SK-MEL-5 (cell line): ENCODE measurements at places on chromosomes 3 and 15.

DNA sequence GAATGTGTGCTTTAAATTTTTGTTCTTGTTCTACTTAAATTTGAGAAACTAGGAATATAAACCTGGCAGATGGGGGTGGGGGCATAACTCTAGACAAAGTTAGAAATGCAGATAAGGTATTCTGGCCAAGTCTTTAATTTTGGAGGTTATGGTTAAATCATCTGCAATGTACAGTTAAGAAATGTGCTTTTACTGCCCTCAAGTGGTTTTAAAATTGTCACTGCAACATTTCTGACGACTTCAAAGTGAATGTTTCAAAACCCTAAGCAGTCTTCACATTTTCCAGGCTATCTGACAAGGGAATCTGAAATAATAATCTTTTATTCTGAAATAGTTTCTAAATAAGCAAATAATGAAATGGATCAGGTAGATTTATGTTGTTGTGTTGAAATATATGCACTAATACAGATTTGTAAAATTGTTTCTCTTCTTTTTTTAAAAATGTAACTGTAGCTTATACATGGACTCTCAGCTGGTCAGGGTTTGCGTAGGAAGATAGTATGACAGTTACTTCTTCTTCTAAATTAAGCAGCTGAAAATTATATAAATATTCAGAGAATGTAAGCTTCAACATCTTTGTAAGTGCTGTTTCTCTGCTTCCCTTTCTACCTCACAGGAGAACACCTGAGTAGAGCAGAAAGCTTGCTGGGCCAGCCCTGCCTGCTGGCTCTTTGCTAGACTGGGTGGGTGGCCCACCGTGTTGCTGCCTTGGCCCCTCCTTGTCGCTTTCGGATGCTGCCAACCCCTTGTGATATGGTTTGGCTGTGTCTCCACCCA is 45.0 kb downstream of the SUCNR1 start:
- peak; percentile 70 for DNase-seq

DNA sequence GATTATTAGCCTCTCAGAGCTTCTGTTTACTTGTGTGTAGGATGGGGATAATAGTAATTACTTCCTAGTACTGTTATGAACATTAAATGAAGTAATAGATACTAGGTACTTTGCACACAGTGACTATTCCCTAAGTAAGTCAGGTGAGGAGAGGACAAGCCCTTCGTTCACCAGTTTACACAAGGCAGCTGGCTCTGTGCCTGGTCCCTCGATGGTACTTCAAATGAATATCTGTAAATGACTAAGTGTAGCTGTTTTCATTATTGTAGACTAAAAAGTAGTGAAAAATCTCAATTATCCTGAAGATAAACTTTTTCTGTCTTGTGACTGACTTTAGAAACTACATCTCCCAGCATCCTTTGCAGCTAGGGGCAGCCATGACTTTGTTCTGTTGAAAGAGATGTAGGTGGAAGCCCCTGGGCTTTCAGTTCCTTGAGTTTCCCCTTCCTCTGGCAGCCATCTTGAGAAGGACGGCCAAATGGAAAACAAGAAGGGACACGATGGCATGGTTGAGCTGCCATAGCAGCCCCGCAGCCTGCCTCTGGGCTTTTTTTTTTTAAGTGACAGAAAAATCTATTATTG is 11.7 kb upstream of the WNT7A start:
- peak; percentile 43 for DNase-seq

DNA sequence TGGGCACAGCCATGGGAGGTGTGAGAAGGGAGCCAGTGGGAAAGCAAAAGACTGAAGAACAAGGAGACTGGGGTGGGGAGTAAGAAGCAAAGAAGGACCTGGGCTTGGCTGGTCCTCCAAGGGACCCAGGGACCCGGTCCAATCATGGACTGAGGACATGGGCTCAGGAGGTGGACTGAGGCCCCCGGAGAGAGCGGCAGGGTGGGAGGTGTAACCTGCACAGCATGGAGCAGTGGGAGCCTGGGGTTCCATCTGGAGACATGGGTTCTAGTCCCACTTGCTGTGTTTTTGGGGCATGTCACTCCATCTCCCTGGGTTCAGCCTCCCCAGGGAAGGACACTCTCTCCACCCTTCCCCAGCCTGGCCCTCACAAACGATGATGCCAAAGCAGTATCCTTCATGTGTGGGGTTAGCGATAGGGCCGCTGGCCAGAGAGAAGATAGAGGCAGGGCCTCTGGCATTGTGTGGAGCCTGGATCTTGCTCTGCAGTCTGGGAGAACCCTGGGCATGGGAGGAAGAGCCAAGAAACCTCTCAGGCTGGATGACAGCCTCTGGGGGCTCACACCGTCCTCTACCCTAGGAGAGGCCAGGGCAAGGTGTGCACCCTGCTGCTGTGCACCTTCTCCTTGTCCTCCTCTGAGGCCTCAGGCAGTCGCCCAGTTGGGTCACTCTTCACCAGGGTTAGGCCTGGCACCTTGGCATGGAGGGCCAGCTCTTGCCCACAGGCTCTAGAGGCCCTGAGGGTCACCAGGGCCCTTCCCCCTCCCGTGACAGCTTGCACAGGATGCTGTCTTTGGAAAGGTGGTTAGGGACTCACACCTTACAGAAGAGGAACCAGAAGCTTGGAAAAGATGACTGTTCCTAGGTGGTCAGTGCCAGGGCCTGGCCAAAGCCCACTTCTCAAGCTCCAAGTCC is 26.0 kb downstream of the FBXW12 start:
- DNase-seq = no peak

GRCh38 chr3:128734523-128735189 is 8.7 kb downstream of the RAB7A start:
- no peak for DNase-seq

DNA sequence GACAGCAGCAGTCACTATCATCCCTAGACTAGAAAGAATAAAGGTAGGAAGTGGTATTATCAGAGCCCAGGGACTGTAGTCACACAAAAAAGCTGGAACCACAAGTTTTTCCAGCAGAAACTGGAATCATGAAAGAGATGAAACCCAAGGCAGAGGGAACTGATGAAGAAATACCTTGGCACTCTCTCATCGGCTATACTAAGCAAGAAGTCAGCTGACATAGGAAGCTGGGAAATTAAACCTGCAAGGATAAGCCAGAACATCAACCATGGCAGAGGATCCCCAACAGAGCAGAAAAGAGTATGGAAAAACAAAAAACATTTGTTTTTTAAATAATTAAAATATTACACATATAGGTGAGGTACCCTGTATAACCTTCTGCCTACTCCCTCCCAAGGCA is 86.5 kb downstream of the AQR start:
- DNase-seq = no peak

GRCh38 chr3:55487381-55488241 is 505 bp upstream of the WNT5A start:
- DNase-seq = peak; percentile 55

DNA sequence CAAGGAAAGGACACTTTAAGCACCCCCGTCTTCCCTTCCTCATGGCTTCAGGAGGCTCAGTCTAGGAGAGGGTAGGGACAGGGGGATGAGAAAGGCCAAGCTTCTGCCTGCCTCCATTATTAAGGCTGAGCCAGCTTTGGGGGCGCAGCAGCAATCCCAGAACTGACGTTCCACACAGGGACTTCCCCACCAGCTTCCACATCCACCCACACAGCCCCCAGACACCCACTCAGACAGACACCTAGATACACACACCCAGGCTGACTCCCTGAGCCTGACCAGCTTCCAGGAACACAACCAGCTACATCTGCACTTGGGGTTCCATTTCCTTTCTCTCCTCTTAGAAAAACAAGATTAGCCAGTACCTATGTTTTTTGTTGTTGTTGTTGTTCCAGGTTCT is 4.7 kb downstream of the HCN4 start:
- DNase-seq = no peak

DNA sequence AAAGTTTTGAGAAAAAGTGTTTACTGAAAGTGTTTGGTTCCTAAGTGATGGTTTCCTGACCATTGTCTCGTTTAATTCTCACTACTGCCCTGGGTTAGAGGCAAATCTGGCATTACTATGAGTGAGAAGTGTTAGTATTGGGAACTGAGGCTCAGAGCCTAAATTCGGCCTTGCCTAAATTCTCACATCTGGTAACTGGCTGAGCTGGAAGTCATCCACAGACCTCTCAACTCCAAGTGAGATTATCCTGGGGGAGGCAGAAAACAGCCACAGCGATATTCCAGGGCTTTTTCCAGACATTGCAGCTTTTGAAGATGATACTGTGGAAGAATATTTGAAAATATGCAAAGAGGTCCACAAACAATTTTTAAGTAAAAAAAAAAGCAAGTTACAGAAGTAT is 85.1 kb upstream of the TRA2B start:
- no peak for DNase-seq

DNA sequence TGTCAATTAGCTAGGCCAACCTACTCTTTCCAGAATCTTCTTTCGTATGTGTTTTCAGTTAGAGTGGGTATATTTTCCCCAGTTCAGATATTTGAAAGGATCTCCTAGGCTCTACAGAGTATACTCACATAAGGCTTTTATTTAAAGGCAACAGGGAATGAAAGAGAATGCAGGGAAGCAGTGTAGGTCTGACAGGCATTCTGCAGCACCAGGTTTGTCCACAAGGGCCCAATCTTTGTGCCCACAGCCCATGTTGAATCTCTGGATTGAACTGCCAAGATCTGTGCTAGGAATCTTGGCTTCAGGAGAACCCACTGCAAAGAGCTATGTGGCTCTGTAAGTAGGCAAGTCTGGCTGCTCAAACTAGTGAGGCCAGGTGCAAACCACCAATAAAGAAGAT is 24.2 kb upstream of the GALNT15 start:
- DNase-seq = no peak

DNA sequence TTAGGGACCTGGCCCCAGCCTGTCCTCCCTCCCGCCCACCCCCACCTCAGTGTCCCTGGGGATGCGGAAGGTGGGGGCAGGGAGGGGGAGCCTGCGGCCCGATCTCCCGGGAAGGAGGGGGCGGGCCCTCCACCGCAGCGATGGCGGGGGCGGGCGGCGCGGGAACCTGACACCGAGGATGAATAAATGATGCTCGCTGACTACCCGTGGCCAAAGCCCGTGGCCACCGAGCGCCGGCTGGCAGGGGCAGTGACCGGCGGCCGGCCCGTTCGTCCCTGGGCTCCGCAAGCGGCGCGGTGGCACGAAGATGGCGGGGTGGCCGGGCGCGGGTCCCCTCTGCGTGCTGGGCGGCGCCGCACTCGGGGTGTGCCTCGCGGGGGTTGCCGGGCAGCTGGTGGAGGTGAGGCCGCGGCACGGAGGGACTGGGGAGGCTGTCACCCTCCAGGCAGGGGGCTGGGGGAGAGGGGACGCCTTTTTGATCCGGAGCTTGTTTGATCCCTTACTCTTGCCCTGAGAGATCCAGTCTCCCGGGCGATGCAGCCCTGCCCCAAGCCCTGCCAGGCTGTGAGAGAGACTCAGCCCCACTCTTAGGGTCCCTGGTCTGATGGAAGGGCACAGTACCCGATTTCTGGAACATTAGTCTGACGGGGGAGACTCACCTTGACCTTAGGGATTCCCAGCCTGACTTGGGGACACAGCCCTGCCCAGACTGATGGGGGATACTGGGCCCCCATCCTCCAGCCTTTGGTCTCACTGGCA is at the start of gene TMIE:
TMIE (plus strand) TSS at position 212 of the 759 bp plus-strand sequence; CDS start at position 308, 96 bp downstream.
- DNase-seq = no peak

DNA sequence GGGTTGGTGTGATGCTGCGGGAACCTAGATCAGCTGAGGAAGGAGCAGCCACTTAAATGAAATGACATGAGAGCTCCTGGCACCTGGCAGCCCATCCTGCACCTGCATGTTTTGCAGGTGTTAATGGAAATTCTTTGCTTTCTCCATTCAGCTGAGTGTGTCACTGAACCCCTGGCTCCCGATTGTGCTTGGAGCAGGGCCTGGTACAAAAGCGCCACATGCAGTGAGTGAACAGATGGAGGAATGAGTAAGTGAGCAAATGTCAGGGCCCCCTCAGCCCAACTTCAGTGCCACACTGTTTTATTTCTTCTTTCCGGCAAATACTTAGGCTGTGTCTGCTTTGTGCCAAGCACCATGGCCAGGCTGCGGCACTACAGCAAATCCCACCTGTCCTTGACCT is 132.2 kb downstream of the ASB7 start:
- no peak for DNase-seq

DNA sequence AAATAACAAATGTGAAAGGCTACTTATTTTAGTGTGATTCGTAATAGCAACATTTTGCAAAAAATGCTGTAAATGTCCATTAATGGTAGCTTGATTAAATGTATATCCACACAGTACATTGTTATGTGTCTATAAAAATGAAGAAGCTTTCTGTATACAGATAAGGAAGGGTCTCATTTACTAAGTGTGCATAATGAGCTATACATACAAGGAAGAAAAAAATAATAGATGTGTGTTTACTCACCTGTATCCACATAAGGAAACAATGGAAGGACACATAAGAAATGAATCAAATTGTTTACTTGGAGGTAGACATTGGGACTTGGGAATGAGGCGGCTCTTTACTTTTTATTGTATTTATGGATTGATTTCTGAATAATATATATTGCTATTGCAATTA is 34.9 kb downstream of the MED12L start:
- DNase-seq = no peak

- no peak for DNase-seq
These were observed 229.1 kb downstream of the EPHB1 start for GRCh38 chr3:135023996-135024658.

- DNase-seq = no peak
These were observed 83.6 kb downstream of the CHST2 start for GRCh38 chr3:143203142-143203541.

DNA sequence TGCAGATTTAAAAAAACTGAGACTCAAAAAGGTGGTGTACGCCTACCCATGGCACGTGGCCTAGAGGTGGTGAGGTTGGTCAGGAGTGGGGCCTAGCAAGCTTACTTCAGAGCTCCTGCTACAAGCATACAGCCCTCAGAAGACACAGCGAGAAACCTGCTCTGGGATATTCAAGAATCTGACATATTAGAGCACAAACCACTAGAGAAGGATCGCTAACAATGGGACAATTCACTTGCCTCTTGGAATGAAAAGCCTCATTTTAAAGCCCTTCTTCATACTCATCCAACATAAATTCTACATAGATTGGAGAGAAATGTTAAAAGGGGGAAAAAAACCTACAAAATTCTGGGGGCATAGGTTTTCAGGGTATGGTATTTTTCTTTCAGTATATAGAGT is 118.0 kb upstream of the ARHGEF3 start:
- peak; percentile 73 for DNase-seq

DNA sequence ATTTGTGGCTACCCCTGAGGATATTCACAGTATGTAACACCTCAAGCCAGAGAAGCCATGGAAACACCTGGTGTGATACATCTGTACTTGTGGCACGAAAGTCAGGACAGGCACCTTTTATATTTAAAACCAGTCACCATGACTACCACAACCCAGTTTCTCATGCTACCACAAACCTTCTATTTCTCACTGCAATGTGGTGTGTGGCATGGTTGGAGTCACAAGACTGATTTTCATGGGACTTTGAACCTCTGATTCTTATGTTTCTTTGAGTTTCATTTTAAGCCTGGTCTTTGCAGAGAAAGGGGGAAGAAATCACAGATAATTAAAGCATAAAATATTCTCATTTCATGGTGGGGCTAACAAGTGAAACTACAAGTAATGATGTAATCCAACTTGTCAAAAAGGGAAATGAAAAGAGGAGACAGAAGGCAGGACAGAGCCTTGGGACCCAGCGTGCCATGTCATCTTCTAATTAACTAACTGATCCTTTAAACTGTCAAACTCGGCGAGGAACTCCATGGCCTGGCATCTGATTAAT is 175.9 kb downstream of the PDZRN3 start:
- DNase-seq = no peak
